SHP77 (cell line): ENCODE measurements at places on chromosomes 5 and 9.

DNA sequence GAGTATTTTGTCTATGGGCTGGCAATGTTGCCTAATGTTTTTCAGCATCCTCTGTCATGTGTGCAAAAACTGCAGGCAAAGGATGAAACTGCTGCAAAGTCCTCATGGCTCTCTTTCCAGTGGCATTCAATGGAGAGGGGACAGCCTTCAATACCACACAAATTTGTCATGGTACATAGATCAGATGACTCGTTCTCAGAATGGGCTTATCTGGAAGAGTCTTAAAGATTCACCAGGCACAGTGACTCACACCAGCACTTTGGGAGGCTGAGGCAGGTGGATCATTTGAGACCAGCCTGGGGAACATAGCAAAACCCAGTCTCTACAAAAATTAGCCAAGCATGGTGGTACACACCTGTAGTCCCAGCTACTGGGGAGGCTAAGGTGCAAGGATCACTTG is 5.3 kb downstream of the CDKN2AIPNL start:
- no peak for DNase-seq

GRCh38 chr5:147417135-147417813 is 92.6 kb downstream of the DPYSL3 start:
- no peak for DNase-seq

- no peak for DNase-seq
Observed at GRCh38 chr5:151665613-151666012, 21.1 kb downstream of the SPARC start.

DNA sequence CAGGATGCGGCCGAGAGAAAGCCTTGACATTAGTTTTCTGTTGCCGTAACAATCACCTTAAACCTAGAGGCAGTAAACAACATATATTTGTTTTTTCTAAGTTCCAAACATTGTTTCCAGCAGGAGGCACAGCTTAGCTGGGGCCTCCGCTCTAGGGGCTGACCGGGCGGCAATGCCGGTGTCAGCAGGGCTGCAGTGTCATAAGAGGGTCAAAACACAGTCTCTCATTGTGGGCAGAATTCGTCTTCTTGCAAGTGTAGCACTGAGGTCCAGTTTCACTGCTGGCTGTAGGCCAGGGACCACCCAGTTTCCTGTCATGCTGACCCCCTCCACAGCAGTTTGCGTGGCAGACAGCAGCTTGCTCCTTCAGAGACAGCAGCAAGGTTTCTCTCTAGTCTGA is 186.2 kb downstream of the PJA2 start:
- DNase-seq, result no peak

DNA sequence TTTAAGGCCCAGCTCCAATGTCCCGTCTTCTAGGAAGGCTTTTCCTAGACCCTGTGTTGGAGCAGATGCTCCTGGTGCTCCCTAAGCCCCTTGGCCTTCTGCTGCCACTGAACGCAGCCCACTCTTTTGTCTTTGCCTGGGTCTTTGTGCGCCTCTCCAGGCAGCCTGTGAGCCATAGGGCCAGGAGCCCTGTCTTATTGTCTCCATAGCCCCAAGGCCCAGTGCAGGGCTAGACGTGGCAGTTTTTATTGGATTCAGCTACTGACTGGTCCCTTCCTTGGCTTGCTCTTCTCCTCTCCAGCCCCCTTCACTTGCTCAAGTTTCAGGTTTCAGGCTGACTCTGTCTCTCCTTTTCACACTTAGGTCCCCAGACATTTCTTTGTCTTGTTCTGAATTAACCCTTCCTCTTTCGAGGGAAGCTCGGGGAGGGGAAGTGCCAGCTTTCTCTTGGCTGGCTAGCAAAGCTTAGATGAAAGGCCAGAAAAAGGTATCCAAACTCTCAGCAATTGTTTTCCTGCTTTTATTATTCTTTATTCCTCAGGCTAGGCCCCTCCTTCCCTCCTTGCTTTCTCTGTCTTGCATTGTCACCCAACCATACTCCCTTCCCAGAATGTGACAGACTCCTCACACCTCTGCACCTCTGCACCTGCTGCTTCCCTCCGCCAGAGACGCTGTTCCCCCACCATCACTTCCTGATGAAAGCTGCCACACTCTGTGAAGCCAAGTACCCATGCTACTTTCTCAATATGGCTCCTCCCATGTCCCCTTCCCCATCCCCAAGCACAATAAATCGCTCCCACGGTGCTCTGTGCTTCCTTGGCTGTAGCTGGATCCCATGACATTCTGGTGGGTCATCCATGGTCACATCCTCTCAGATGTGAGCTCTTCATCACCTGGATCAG is 101.6 kb upstream of the CPEB4 start:
- no peak for DNase-seq

DNA sequence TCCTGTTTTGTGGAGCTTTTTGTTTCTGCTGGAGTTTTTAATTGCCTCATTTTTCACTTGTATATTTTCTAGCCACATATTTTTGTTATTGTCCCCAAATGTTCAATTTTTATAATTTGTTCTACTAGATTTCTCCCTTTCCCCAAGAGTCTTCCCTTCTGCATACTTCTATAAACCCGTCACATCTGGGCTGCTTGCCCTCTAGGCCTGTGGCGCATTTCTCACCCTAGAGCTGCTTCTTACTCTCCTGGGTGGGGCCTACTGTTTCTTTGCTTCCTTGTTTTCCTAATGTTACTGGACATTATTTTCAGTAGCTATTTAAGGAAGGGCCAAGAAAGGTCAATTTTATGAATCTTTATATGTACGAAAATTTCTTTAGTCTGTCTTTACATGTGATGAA is 51.5 kb downstream of the NXNL2 start:
- DNase-seq, result no peak

DNA sequence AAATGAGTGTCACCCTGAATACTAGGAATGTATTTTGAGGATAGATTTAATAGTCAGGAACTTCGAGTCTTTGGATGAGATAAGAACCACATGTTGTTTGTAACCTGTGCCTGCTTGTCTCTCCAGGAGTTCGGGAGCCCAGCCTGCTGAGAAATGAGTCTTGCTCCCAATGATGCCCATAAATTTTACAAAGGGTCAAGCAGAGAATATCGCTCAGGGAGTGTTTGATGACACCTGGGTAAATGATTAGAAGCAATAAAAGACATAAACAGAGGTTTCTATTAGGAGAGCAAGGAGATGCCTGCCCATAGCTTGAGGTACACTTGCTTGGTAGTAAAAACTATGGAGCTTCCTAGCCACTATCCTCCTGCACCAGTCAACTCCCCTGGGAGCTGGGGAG is 46.9 kb upstream of the KLF4 start:
- no peak for DNase-seq
